ENCODE measurements at places on chromosomes 5 and 9.

- no peak for DNase-seq
Observed at GRCh38 chr5:29252390-29252789, 1941.1 kb upstream of the CDH6 start.

DNA sequence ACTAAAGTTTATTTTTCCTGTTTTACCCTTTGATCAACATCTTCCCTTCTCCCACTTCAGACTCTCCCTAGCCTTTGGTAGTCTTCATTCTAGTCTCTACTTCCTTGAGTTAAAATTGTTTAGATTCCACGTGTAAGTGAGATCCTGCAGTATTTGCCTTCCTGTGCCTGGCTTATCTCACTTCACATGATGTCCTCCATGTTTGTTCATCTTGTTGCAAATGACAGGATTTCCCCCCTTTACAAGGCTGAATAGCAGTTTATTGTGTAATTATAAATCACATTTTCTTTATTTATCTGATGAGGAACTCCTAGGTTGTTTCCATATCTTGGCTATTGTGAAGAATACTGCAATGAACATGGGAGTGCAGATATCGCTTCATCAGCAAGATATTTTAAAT lies 461.7 kb downstream of the CHSY3 start:
- DNase-seq = no peak

GRCh38 chr5:160769301-160769700 lies 82.7 kb downstream of the ATP10B start:
- DNase-seq = no peak

DNA sequence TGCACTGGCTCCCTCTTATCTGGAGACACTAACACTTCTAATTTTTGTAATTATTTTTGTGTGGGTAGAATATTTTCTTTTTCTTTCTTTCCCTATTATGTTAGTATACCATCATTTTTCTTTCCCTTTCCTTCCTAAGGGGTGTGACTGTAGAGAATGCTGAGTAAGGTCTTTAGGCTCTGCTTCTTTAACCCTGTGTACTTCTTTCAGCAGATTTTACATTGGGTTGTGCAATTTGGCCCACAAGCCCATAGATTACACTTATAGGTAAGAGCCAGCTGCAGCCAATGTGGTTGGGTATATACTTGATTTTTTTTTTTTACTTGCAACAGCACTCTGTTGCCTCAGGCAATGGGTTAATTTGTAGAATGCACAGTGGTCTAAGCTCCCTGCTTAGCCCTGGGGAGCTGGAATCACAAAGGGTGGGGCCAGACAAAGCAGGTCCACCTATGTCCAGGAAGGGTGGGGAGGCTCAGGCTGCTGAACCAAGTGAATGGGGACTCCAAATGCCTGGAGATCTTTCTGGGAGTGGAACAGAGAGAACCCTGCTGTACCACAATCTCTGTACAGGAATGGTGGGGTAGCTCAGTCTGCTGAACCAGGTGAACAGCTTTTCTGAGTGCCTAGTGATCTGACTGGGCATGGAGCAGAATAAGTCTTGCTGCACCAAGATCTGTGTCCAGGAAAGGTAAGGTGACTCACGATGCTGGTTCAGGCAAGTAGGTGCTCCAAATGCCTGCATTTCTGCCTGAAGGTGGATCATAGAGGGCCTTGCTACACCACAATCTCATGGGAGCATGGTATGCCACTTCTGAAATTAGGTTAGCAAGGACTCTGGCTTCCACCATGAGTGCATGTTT lies 64.9 kb downstream of the SLC25A46 start:
- DNase-seq = no peak

DNA sequence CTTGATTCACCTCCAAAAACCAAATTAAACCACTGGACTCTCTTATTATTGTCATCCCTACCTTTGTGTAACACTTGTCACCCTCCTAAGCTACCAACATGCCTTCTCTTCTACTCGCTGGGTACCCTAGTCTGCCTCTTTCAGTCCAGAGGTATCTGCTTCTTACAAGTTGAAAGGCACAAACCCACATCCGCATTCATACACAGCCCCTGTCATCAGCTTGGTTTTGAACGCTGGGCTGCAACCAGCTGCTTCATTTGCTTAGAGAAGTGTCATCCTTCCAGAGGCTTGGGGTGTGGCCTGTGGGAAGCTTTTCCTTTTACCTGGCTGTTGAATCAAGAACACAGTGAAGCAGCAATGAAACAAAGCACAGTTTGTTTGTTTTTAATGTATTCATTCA lies 138.8 kb upstream of the WWC1 start:
- no peak for DNase-seq

GRCh38 chr5:147567917-147568598 lies 58.2 kb upstream of the DPYSL3 start:
- DNase-seq = no peak

Measured in CD4-positive, alpha-beta T cell treated with Interleukin-1 beta for 1 hour (primary cell).